Frontal cortex (tissue), 4 donors: ENCODE measurements at places on chromosomes 2 and 18. TPM values are rescaled to one million over a fixed set of nuclear protein-coding genes. Genes with fewer than 3 reads are reported as not detected.

DNA sequence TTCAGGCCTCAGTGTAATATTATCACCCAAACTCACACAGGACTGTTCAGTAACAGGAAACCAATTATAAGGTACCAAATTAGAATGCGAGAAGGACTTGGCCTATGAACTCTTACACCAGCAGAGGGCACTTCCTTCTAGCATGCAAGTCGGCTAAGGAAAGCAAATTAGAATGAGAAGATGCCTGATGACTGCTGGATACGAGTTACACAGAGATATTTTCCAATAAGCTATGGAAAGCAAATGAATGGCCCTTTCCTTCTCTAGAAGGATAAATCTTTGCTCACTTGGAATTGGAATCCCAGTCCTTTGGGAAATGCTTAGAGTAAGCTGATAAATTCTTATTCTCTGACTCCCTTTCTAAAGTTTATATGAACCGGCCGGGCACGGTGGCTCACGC is 109.8 kb downstream of the AP1S3 start:
- DNase-seq, result no peak

DNA sequence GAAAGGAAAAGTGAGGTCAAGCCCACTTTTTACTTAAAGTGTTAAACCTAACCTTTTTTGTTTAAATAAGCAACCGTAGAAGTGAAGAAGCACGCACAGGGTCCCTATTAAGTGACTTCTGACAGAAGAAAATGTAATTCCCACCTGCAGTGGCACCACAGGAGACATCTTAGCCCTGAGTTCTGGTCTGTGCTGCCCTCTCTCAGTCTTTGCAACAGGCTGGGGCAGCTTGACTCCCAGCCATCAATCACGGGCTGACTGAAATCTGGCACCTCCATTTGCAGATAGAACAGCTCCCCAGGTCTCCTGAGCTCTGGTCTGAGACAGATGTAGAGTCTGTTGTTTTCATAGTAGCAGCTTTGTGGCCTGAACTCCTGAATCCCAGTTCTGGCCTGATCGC is 170.0 kb downstream of the LTBP1 start:
- no peak for DNase-seq

DNA sequence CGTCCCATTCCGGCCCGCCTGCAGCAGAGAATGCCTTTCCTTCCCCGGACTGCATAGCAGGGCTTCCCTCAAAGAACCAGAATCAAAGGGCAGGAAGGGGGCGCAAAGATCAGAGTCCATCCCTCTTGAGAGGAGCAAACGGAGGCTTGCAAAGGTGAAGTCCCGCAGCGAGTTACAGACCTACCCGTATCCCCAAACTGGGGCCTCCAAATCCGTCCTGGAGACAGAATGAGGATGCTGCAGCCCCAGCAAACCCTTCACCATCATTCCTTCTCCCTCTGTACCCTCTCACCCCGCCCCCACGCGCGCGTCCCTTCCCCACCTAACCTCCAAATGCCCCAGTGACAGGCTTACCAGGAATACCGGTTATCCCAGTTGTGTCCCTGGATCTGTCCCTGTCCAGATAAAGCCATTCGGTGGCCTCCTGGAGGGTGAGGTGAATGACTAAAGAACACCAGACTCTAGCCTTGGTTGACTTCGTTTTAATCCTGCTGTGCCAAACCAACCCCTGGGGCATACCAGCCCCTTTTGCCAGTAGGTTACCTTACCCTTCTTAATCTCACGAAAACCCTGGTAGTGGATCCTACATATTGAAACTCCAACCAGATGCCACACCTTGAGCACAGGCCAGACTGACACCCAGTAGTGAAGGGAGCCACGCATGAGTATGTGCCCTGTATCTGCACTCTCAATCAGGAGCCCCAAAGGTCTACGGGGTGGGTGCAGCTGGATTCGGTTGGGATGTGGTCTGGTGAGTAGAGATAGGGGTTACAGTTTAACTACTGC is 961 bp upstream of the SLC40A1 start:
- DNase-seq, result no peak

The NBAS gene
- 173 TPM for total RNA-seq

The IL1R1 gene
- 0.41 TPM for total RNA-seq

The AMMECR1L gene
- total RNA-seq, result 11.0 TPM

DNA sequence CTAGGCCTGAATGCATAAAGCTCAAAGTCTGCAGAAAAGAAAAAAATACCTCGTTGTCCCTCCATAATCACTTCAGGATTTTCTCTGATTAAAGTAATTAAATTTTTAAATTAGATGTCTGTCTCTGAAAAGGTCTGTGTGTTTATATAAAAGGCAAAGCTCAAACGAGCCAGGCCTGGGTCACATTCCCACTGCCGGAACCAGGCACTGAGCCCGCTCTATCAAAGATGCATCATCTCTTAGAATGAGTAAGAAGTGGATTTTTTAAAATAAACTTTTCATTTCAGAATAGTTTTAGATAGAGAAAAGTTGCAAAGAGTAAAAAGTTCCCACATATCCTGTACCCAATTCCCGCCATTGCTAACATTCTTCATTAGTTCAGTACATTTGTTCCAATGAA is 202.1 kb upstream of the KYNU start:
- DNase-seq, result no peak

DNA sequence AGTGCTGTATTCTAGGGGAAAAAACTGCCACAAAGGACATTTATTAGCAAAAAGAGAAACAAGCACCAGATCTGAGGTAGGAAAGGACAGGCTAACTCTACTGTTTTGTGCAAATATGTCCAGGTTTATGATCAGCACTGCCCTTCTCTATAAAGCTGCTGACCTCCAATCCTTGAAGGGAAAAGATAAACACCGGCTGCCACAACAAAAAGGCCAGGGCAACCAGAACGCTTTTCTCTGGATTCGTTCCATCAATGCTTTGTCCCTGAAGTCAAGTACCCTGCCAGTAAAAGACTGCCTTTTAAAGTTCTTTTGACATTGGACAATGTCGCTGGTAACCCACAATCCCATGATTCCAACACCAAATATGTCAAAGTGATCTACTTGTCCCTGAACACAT is 21.0 kb downstream of the SMAD2 start:
- DNase-seq, result no peak

- no peak for DNase-seq
Measured at GRCh38 chr2:73451263-73451972, 65.8 kb downstream of the ALMS1 start.

The MFSD2B gene
- total RNA-seq, result 0.41 TPM

- peak; percentile 46 for DNase-seq
Measured at GRCh38 chr18:79950515-79951341, 725 bp downstream of the SLC66A2 start.

The RAB6C gene
- total RNA-seq, result 0.41 TPM

The SIX2 gene
- total RNA-seq, result 0.41 TPM

The IL36G gene
- under 0.01 TPM for total RNA-seq

GRCh38 chr2:231104115-231104713 is 20.6 kb downstream of the HTR2B start:
- DNase-seq, result peak; percentile 3

- no peak for DNase-seq
Measured at GRCh38 chr18:67583621-67584020, 67.1 kb upstream of the DSEL start.

DNA sequence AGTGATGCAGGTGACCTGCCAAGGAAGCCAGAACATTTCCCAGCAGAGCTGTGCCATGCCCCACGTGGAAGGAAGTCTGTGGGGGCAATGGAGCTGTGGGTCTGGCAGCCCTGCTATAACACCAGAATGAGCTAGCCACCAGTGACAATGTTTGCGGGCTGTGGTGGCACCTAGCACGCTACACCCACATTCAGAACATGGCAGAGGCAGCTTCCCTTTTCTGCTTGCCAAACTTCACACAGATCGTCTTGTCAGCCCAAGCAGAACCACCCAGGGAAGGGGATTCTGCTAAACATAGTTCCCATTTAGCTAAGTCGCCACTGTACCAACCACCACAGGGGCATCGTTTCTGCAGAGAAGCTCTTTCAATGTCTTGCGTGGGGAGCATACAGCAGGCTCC is 27.0 kb upstream of the CCDC93 start:
- DNase-seq, result no peak

The MALL gene
- total RNA-seq, result 2.9 TPM

DNA sequence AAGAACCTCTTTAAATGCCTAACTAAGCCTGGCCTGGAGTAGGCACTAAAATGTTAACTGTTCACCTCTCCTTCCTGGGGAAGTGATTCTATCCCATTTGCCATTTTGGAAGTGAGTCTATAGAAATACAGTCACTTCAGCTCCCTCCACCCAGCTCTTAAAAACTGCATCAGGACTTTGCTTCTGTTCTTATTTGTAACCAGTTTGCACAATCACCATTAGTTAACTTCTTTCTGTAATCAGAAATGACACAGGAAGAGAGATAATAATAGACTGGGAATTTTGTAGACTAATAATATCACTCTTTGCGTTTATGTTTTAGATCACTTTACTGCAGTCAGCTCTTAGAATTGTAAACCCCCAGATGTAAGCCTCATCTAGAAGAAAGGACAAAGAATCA is 16.0 kb upstream of the MARCO start:
- no peak for DNase-seq

The ZNF892 gene
- total RNA-seq, result 29.8 TPM

DNA sequence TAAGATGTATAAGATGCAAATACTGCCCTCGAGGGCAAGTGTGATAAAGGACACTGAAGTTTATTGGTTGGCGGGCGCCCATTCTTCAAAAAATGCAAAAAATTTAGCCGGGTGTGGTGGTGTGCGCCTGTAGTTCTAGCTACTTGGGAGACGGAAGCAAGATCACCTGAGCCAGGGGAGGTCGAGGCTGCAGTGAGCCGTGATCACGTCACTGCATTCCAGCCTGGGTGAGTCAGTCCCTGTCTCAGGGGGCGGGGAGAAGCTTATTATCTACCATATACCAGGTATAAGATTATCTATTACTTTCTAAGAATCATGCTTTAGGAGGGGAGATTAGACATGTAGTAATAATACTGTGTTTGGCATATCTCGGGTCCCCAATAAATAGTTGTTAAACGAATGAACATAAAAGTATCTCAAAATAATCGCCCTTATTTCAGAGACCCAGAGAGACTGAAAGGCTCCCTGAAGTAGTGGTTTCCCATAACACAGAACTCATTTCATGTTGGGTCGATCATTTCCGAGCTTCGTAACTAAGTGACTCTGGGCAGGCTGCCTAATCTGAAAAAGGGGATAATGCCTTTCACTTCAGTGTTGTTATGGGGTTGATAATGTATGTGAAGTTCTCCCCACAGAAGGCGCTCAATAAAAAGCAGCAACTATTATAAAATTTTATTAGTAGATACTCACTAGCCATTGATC is 1.2 kb upstream of the SELENOI start:
- DNase-seq, result no peak

- no peak for DNase-seq
Measured at GRCh38 chr18:40055262-40055661, 1899.8 kb upstream of the PIK3C3 start.

The TDRD15 gene
- under 0.01 TPM for total RNA-seq
